Upper lobe of right lung (tissue), 1 donor: ENCODE measurements at places on chromosomes 7 and 10. TPM values are rescaled to one million over a fixed set of nuclear protein-coding genes. Genes with fewer than 3 reads are reported as not detected.

- no peak overlapping the region for H3K4me3 ChIP-seq
- H3K36me3 ChIP-seq, result peaks cover 100% of the 10 kb centered on the region
- no peak overlapping the region for H3K27ac ChIP-seq
- H3K27me3 ChIP-seq, result no peaks in the 10 kb centered on the region
- DNase-seq, result peak; percentile 23
Observed at GRCh38 chr7:98968621-98969020, 90.3 kb downstream of the TRRAP start.

DNA sequence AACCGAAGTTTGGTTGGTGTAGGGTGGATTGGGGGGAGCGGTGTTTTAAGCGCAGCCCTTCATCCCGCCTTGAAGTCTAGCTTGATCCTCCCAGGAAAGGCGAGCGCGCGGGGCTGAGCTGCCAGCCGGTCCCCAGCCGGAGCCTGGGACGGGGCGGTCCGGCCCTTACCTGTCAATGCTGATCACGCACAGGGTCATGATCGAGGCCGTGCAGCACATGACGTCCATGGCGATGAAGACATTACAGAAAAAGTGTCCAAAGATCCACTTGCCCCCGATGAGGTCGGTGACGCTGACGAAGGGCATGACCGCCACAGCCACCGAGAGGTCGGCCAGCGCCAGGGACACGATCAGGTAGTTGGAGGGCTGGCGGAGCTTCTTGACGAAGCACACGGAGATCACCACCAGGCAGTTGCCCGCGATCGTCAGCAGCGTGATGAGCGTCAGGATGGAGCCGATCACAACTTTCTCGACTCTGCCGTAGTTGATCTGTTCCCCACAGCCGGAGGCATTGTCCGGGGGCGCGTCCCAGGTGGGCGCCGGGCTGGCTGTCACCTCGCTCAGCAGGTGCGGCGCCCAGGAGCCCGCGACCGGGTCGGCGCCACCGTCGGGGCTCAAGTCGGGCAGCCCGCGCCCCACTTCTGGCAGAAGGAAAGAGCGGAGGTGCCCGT is 740 bp downstream of the HTR7 start:
- no peaks in the 10 kb centered on the region for H3K36me3 ChIP-seq
- DNase-seq, result no peak
- peak overlapping the region; percentile 65 for H3K4me3 ChIP-seq
- peaks cover 54% of the 10 kb centered on the region for H3K27me3 ChIP-seq
- H3K27ac ChIP-seq, result peak overlapping the region; percentile 24
- H3K4me1 ChIP-seq, result peaks cover 10% of the 10 kb centered on the region

- no peak overlapping the region for H3K4me3 ChIP-seq
- no peak overlapping the region for H3K27ac ChIP-seq
- H3K27me3 ChIP-seq, result no peaks in the 10 kb centered on the region
Observed at GRCh38 chr10:106440767-106441166, 723.7 kb downstream of the SORCS1 start.

Gene VAX1
- total RNA-seq, result not detected

GRCh38 chr7:4244635-4245034 is 437.5 kb upstream of the FOXK1 start:
- H3K4me3 ChIP-seq, result no peak overlapping the region
- H3K27ac ChIP-seq, result no peak overlapping the region
- no peaks in the 10 kb centered on the region for H3K36me3 ChIP-seq
- no peaks in the 10 kb centered on the region for H3K4me1 ChIP-seq

Gene ITIH5
- total RNA-seq, result 10.5 TPM
